ENCODE measurements at places on chromosomes 6 and 20.

DNA sequence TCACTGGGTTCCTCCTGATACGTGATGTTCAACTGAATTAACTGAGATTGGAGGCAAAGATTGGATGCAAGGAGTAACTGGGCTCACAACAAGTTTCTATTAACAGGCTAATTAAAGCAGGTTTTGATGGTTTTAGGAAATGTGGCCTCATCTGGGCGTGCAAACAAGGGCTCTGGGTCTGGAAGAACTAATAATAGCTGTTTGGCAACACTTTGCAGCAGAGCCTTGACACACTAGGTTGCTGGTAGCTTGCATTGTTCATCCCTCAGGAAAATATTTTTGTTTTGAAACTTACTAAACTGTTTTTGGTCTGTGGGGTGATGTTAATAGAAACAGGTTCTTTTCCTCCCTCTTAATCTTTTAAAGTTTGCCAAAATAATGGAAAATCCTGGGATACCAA, 117.2 kb upstream of the CD93 start:
- no peak for DNase-seq

DNA sequence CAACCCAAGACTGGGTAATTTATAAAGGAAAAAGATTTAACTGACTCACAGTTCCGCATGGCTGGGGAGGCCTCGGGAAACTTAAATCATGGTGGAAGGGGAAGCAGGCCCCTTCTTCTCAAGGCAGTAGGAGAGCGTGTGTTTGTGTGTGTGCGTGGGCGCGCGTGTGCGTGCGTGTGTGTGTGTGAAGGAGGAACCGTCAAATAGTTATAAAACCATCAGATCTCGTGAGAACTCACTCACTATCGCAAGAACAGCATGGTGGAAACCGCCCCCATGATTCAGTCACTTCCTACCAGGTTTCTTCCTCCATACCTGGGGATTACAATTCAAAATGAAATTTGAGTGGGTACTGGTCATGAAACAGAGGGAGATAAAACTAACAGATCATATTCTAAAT, 220.1 kb upstream of the EYS start:
- DNase-seq, result no peak

DNA sequence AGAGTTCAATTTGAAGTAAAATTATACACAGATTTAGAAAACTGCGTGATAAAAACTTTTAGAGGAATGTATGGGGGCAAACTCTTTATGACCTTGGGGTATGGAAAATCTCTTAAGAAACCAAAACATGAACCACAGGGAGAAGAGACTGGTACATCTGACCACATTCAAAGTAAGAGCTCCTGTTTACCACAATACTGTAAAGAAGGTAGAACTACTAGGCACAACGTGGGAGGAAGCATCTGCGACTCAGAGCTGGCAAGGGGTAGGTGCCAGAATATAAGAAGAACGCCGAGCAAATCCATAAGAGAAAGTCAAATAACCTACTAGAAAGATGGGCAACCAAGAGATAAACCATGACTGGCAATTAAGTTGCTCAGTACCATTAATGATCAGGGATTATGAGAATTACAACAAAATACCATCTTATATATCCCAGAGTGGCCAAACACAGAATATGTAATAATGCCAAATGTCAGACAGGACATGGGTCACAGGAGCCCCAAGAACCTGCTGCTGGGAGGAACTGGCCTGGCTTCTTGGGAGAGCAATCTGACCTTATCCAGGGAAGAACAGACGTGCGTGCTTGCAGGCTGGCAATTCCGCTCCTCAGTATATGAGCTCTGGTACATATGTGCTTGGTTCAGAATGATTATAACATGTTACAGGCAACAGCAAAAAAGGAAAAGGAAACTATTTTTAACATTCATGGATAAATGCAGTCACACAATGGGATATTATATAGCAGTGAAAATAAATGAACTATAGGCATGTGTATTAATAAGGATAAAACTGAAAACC, 50.2 kb downstream of the INSM1 start:
- DNase-seq, result no peak

DNA sequence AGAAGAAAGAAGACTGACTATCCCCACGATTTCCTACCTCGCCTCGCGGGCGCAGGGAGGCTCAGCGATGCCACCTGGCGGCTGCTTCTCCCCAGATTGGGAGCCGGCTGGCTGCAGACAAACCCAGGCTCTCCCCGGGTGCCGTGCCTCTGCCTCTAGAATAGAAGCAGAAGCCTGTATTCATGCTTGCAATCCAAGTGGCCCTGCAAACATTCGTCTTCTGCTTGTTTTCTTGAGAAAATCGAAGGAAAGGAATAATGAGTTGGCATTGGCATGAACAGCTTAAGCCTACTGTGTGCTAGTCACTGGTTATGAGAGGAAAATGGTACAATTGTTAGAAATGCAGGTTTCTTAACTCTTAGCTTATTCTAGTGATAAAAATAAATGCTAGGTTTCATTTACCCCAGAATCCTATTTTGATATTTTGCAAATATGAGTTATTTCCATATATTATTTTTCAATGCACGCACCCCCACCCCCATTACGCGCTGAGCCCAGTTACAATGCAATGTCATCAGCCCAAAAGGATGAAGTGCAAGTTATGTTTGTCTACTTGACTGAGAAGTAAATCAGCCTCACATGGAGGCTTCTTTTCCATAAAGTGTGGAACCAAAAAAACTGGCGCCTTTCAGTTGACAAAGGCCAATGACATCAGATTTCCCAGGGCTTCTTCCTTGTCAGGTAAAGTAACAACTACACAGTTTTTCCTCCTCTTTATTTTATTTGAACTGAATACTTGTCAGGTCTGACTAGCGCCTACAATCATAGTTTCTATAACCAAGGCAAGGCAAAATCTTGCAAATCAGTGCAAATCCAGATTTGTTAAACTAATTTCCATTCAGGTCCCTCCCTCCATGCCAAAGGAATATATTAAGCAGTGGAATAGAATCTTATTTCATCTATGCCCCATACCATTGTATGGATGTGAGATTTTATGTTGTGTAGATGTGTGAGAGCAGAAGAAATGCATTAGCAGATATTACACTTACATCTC, 3.9 kb upstream of the SOX4 start:
- DNase-seq, result peak; percentile 67

- DNase-seq, result peak; percentile 25
Measured at GRCh38 chr6:24583463-24584381, 62.3 kb downstream of the KIAA0319 start.

DNA sequence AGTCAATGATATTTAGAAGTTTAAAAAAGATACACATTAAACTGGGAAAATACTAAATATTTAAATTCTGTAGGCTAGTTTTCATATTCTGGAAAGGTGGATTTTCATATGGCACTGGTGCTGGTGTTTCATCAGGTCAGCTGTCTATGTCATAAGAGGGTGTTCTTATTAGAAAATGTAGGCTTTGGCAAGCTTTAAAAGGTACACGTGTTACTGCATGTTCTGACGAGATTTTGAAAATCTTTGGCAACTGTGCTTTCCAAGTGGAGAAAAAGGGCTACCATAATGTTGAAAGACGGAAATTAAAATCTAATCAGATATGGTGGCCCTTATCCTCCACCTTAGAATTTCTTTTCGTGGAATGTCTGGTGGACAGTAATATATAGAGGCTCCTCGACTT, 30.0 kb downstream of the SLC22A3 start:
- DNase-seq, result no peak

DNA sequence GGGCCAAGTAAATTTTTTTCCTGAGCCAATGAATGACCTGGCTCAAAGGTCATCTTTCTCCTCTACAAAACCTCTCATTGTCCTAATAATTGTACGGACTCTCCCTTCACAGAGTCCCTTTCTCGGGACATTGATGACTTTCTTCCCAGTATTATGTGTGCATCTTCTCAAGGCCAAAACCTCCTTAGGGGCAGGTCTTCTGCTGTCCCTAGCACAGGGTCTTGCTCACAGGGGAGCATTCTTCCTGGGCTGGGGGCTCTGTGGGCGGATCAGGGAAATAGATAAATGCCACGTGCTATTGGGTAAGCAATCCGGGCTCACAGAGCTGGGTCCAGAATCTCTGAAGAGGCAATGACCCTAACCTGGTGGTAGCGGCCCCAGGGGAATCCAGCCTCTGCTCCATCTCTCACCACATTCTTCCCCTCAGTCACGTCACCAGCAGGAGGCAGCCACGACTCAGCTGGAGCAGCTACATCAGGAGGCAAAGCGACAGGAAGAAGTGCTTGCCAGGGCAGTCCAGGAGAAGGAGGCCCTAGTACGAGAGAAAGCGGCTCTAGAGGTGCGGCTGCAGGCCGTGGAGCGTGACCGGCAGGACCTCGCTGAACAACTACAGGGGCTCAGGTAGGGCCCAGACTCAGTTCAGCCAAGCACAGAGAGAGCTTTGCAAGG, 23.5 kb downstream of the CEP250 start:
- no peak for DNase-seq

DNA sequence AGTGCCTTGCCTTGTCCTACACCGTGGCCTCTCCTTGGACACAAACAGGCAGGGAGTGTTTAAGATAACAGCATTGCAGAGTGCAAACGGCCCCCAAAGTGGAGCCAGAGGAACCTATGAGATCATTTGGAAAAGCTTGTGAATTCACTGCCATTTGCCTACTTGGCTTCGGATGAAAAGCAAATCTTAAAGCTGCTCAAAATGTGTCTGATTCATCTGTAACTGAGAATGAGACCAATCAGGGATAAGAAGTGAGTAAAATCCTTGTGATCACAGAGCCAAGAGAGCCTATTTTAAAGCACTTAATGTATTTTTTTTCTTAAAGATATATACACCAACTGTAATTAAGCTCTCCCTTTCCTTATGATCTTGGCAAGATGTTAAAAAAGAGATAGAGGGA, 65.7 kb upstream of the BACH2 start:
- DNase-seq, result no peak

- DNase-seq, result no peak
Measured at GRCh38 chr6:161161121-161161520, 112.7 kb downstream of the AGPAT4 start.

- no peak for DNase-seq
Measured at GRCh38 chr6:53567701-53568100, 22.8 kb upstream of the GCLC start.

DNA sequence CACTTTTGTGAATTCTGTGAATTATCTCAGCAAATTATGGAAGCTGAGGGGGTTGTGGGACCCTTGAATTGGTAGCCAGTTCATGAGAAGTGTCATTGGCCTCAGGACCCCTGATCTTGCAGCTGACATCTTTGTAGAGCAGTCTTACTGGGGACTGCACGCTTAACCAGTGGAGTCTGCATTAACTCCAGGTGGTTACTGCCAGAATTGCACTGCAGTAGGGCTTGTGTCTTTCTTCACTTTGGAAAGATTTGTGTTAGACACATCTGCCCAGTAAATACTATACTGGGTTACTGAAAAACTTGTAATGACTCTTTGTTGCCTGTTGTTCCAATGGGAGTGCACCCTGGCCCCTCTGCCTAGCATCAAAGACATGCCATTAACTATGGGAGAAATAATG, 21.2 kb upstream of the CDKN1A start:
- DNase-seq, result no peak

DNA sequence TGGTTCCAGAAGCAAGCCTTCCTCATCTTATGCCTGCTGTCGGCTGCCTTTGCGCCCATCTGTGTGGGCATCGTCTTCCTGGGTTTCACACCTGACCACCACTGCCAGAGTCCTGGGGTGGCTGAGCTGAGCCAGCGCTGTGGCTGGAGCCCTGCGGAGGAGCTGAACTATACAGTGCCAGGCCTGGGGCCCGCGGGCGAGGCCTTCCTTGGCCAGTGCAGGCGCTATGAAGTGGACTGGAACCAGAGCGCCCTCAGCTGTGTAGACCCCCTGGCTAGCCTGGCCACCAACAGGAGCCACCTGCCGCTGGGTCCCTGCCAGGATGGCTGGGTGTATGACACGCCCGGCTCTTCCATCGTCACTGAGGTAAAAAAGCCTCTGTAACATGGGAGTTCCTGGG, 366 bp downstream of the SLC22A1 start:
- DNase-seq, result no peak

- no peak for DNase-seq
Measured at GRCh38 chr6:150272264-150272975, 96.4 kb upstream of the IYD start.

DNA sequence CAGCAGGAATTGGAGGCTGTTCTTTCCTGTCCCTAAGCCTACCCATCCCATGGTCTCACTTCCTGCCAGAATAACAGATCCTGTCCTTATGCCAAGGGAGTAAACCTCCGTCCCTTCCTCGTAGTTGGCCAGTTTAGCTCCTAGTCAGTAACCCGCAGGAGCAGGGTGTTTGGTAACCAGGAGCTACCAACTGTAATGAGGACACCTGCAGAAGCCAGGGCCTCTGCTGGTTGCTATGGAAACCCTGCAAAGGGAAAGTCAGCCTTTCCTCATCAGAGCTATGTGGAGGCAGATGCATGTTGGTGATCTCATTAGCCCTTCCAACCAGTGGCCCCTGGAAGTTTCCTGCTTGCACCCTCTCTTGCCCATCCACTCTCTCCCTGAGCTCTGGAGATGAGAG, 368.2 kb upstream of the SULF2 start:
- no peak for DNase-seq

- DNase-seq, result no peak
Measured at GRCh38 chr6:49551866-49552129, 1.3 kb downstream of the C6orf141 start.

- DNase-seq, result no peak
Measured at GRCh38 chr6:155181498-155181897, 82.3 kb upstream of the CLDN20 start.

DNA sequence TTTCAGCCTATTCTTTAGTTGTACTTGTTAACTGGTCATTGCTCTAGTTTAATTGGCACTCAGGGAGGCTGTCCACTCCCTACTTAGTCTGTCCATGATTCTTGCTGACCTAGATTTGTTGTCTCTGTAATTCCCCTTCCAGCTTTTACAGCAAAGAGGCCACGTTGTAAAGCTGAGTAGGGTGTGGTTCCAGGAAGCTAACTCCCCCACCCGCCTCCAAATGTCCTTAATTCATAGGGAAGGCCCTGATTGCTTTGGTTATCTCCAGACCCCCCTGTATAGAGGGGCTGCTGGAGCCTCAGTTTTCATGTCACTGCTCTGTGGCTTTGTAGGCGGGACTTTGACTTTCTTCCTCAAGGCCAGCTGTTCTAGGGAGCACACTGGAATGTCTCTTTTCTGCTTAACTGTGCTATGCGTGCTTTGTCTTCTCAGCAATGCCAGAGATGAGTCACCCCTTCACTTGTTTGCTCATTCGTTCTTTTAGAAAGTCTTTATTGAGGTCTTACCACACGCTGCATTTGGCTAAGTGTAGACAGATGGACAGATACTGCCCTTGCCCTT, 175.1 kb upstream of the JAG1 start:
- no peak for DNase-seq

- DNase-seq, result no peak
Measured at GRCh38 chr6:68633972-68634725, 933 bp upstream of the ADGRB3 start.

DNA sequence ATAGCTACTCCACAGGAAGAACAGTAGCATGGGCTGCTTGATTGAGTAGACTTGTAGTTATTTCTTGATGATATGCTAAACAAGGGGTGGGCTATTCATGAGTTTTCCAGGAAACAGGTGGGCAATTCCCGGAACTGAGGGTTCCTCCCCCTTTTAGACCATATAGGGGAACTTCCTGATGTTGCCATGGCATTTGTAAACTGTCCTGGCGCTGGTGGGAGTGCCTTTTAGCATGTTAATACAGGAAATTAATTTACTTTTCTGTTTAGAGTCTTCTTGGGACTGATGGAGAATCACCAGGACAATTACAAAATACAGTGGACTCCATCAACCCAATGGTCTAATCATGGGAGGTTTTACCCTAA, 22.7 kb downstream of the CYP24A1 start:
- DNase-seq, result no peak
